ENCODE measurements at places on chromosomes 4 and X.

DNA sequence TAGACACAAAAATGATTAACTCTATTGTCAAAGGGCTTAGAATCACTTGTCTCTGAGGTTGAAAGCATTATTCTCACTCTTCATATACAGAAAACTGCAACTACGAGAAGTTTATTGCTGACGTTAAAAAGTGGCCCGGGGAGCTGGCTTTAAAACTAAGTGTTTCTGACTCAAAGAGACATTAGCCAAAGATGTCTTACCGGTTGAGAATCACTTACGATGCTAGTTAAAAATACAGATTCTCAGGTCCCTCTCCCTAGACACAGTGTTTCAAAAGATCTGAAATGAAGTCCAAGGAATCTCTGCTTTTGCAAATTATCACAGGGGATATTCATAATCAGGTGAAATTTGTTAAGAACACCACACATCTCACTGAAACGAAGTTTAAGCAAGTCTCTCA, 1.2 kb downstream of the GNPDA2 start:
- peak; percentile 3 for DNase-seq

DNA sequence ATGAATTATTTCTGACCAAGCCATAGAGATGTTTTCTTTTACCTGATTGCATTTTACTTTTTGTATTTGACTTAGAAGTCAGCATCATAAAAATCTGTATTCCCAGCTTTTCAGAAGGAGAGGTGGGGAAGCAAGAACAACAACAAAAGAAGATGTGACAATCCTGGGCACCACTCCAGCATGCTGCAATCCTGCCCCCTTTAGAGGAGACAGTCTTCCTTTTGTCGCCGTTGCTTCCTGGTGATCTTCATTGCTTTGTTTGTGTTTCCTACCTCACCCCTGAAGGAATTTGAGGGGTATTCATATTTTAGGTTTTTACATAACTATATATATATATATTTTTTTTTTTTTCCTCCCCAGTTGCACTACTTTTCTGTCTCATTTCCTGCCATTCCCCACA, 3.7 kb downstream of the QRFPR start:
- no peak for DNase-seq

GRCh38 chrX:31705816-31706215, 634.0 kb upstream of the FTHL17 start:
- DNase-seq: no peak

DNA sequence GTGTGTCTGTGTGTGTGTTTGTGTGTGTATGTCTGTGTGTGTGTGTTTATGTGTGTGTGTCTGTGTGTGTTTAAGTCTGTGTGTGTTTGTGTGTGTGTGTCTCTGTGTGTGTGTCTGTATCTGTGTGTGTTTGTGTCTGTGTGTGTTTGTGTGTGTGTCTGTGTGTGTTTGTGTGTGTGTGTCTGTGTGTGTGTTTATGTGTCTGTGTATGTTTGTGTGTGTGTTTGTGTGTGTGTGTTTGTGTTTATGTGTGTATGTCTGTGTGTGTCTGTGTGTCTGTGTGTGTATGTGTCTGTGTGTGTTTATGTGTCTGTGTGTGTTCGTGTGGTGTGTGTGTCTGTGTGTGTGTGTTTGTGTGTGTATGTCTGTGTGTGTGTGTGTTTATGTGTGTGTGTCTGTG, 11.4 kb downstream of the IL9R start:
- DNase-seq: no peak

DNA sequence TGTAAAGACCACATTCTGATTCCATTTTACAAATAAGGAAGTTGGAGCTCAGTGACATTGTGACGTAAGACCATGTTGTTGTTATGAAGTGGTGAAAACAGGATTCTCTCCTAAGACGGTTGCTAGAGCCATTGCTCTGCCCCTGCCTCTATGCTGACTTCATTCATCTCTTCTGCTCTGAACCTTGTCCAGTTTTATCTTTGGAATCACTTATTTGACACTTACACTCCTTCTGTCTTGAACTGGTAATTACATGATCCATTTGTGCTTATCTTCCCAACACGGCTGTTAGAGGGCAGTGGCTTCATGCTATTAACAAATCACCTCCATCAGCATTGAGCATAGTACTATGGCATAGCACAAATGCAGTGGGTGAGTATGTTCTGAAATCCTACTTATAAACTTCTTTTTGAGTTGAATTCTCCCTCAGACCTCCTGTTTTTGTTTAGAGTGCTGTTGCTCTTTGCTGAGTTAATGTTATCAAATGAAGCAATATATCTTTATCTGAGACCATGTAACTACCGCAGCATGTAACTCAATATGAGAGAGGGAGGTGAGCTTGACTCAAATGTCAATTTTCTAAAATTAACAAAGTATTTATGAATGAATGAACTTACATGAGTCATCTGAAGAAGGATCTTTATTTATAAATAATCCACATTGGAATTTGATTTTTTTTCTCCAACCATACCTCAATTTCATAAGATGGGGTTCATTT, 177.8 kb downstream of the RASL11B start:
- no peak for DNase-seq

DNA sequence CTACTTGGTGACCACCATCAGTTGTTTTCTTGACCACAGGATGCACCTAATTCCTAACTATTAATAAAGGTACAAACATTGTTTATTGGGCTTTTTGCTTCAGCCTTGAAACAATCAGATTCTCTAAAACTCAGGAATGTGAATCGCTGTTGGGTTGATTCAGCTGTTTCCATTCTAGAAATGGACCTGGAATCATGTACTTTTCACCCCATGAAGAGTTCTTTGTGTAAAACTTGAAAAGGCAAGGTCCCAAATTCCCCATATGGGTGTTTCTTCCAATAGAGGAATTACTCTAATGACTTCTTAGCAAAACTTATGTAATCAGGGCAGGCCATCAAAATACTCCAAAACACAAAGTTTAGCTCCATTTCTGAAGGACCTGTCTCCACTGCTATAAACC, 7.4 kb downstream of the AFAP1 start:
- DNase-seq: no peak

- DNase-seq: no peak
These were observed 187.4 kb downstream of the TEX13C start for GRCh38 chrX:125507119-125507518.
